ENCODE measurements at places on chromosomes 2 and 18.

DNA sequence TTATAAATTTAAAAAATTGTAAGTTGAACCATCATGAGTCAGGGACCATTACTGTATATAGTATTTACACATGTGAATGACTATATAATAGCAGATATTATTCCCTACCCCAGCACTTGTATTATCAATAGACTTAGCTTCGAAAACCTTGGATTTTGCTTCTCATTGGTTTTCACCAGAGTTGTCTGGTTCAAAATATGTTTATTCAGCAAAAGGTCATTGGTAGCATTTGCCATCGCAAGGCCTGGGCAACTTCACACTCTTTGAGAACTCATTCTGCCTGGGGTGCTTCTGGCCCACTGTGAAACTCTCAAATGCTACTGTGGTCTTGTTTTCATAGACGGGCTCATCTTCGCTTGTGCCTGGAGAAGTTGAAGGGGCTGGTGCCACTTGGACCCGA is 20.1 kb downstream of the MXD1 start:
- DNase-seq: no peak

DNA sequence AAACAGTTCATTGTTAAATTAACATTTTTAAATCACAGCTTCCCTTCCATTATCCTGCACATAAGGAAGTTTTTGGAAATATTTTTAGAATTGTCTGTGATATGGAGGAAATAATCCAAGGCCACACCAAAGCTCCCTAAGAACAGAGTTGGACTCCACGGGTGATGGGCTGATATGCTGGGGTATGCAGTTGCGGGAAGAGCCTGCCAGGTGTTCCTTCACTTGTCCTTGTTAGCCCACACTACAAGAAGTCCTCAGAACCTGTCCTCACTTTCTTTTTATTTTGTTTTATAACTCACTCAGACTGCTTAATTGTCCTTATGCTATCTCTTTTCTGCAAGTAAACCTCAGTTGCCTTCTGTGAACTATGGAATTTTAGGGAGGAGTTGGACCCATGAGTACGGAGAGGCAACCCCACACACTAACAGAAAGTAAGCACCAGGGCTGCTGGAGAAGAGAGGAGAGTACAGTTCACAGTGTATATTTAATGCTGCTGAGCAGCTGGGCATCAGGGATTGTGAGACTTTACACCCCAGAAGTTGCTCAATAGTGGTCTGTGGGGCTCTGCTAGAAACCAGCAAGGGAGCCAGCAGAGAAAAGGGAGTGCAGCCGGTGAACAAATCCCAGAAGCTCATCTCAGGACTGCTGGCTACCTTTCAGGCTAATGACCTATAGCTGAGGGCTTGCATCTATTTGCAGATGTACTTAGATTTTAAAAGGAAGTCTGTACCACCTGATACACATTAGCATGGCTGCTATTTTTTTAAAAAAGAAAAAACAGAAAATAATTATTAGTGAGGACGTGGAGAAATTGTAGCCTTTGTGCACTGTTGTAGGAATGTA is 280.1 kb upstream of the STON1 start:
- DNase-seq: no peak

DNA sequence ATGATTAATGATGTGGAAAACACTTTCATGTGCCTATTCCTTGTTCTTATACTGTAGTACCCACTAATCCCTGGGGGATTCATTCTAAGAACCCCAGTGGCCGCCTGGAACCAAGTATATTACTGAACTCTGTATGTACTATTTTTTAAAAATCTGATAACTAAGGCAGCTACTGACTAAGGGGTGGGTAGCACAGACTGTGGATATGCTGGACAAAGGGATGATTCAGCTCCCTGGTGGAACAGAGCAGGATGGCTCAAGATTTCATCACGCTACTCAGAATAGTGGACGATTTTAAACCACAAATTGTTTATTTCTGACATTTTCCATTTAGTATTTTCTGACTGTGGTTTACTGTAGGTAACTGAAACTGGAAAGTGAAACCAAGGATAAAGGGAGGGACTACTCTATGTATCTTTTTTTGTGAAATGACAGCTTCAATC is 41.8 kb upstream of the CDC42EP3 start:
- DNase-seq: no peak

GRCh38 chr2:235744161-235744560 is 250.3 kb downstream of the AGAP1 start:
- no peak for DNase-seq

- no peak for DNase-seq
Measured at GRCh38 chr2:19652811-19653210, 249.0 kb downstream of the TTC32 start.

DNA sequence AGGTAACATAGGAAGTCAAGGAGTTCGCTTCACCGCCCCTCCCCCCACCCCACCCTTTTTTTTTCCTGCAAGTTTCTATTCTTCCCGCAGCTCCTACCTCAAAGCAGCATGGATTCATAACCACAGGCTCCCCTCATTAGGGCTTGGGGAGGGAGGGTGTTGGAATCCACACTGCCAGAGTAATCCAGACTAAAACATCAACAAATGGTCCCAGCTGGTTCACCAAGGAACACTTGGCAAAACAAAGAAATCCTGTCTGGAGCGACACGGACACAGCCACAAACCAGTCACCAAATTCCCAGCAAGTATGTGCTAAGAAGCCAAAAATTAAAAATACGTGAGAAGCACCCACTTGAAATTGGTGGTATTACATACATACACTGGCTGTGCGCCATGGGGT is 106.9 kb upstream of the PPP1CB start:
- DNase-seq: peak; percentile 82

GRCh38 chr2:217182926-217183325 is 323.1 kb upstream of the TNP1 start:
- no peak for DNase-seq

GRCh38 chr2:168336786-168337388 is 89.5 kb upstream of the STK39 start:
- DNase-seq: no peak

DNA sequence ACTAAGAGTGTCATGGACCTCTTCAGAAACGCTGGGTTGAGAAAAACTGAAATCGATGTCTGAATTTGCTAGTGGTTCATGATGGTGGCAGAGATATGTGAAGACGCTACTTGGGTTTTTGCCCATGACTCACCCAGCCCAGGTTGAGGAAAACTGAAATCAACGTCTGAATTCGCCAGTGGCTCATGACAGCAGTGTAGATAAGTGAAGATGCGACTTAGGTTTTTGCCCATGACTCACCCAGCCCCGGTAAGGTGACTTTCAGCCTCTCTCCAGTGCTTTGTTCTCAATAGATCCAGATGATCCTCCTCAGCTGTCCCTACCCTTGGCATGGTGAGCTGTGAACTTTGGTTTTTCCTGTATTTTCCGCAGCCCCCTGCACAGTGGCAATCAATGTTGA is 105.3 kb upstream of the SIX3 start:
- DNase-seq: no peak

DNA sequence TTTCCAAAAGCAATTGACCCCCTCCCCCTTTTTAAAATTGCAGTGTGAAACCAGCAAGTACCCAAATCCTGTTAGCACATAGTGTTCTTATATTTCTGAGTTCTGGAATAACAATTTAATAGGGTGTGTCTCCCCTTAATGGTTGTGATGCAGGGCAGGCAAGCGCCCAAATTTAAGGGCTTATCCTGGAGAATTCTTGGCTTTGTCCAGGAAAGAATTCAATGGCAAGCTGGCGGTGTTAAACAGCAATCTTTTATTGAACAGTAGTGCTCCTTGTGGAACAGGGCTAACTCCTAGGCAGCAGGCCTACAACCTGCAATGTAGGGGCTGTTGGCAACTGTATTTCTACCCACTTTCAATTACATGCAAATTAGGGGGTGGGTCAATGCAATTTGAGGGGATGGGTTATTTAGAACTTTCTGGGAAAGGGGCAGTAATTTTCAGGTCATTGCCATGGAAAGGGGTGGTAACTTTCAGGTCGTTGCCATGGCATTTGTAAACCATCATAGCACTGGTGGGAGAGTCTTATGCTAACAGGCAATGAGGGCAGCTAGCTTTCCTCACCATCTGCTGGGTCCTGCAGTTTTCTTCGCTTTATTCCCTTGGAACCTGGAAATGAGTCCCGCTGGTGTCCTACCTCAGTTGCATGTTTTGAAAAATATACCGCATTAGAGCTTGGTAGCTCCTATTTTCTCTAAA is 149.0 kb upstream of the KCTD1 start:
- no peak for DNase-seq

GRCh38 chr2:27723372-27724144 is 48.0 kb upstream of the MRPL33 start:
- DNase-seq: no peak

DNA sequence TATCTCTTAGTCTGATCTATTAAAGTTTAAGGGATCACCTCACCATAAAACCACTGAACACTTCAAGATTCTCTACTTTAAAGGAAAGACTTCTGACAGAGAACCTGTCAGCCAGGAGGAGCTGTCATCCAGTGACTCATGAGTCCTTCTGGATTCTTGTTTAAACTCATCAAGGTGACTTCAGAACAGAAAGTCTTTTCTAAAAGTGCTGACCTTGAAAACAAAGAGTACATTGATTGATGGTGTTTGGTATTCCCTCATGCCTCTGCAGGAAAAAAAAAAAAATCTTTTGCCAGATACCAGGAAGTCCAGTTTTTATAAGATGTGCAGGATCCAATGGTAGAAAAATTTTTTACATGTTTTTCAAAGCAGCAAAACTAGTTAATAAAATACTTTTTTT is 12.3 kb downstream of the DSG2 start:
- DNase-seq: no peak

DNA sequence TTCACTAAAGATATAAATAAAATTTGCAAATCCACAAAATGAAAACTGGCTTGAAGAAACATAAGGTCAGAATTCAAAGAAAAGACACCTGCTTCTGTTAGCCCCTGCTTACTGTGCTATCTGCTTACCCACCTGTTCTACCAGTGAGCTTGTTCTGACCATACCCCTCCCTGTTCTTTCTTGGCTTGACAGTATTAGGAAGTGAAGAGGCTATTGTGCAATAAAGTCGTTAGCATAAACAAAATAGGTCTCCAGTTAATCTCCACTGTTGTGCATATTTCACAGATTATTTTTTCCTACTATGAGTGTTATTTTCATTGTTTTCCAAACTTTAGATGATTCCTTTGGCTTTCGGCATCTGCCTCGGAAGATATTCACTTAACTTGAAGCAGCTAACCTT is 322.1 kb downstream of the CCDC85A start:
- DNase-seq: no peak

GRCh38 chr2:238042849-238043584 is 17.8 kb upstream of the SCLY start:
- no peak for DNase-seq

GRCh38 chr2:159177957-159178356 is 108.5 kb downstream of the WDSUB1 start:
- no peak for DNase-seq

GRCh38 chr2:150676747-150677383 is 189.4 kb upstream of the RND3 start:
- no peak for DNase-seq

- no peak for DNase-seq
Measured at GRCh38 chr2:174972924-174973323, 32.3 kb downstream of the CHN1 start.

GRCh38 chr2:212727751-212728150 is 189.1 kb upstream of the ERBB4 start:
- DNase-seq: no peak

GRCh38 chr2:125959047-125959446 is 696.9 kb upstream of the GYPC start:
- no peak for DNase-seq

Data from ascending aorta (tissue), 2 donors.